Urinary bladder (tissue), 4 donors: ENCODE measurements at places on chromosomes 5 and 9.

DNA sequence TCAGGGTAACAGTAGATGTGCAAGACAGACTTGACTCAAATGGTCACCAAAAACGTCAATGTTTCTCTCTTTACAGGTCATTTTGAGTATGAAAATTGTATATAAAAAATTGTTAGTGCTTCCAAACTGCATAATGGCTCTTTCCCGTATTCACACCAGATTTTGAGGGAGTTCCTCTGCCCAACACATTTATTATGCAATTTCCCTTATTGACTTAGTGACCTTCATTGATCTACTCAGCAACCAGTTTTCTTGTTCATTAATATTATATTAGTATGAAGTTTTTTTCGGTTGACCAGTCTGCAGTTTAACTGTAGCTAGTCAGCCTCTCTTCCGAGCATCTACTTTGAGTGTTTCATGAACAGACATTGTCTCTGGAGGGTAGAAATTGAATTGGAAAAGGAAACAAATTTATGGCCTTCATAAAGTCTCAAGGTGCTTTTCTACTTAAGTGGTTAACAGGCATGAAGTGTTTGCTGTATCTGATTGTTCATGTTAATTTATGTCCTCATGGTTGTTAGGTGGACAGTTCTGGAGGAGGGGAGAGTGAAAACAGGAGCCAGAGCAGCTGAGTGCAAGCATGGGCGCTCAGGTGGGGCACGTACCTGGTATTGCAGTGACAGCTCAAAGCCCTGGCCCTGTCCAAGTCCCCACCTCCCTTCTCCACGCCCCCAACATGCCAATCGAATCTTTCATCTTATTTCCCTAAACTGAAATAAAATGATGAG is 240.2 kb downstream of the RFK start:
- DNase-seq, result no peak

DNA sequence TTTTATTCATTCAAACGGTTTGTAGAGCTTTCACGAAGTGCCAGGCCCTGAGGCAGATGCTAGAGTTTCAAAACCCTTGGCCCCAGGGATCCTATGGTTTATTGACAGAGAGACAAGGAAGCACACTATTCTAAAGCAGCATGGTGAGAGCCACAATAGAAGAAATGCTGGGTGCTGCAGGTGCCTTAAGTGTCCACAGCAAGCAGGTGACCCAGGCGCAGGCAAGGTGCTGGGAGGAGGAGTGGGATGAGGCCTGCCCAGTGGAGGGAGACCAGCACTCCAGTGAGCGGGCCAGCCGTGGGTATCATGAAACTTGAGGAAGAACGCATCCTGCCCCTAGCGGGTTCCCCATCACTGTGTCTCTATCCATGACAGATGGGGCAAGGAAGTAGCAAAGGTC is 71.0 kb downstream of the OSMR start:
- no peak for DNase-seq

- no peak for DNase-seq
Observed at GRCh38 chr5:13478831-13479465, 465.5 kb downstream of the DNAH5 start.

DNA sequence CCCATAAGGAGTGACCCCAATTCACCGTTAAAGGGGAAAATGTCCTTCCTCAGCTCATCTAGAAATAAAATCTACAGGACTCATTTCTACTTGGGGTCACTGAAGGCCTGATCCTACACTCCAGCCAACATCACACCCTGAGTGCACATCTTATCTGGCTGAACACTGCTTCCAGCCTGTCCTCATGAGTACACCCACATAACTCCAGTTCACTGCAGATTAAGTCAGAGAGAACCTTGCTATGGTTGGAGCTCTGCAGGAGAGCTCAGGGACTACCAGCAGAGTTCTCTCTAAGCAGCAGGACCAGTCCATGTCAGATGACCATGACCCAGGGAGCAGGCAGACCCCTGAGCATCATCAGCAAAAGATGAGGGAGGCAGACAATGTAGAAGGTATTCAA is 126.9 kb upstream of the MAP3K1 start:
- no peak for DNase-seq

- DNase-seq, result no peak
Observed at GRCh38 chr9:16543225-16543624, 327.2 kb downstream of the BNC2 start.

- DNase-seq, result no peak
Observed at GRCh38 chr9:132395560-132395959, 11.1 kb downstream of the TTF1 start.

DNA sequence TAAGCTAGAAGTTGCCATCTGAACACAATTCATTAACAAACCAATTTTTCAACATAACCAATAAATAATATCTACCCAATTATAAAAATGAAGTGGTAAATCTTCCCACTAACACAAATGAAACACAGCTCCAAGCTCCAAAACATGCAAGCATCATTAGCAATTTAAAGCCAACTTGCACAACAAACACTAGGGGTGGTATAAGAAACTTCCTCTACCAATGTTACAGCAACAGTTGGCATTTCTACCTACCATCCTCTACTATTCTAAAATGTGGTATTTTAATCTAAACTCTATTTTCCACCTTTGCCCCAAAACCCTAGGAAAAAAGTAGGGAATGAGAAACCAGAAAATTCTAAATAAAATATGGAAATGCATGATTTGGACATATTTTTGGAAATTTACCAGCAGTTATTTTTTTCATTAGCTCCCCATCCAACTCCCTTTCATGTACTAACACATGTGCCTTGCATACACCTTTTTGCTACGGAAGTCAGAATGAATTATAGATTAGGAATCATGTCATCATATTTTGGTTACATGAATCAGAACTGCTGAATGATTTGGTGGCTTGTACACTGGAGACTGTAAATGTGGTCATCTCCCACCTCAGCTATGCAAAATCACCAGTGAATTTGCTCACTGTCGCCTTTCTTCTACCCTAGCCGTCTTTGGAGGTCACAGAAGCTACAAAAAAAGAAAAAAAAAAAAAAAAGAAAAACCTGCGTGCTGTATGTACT is 4.1 kb downstream of the NR6A1 start:
- no peak for DNase-seq

DNA sequence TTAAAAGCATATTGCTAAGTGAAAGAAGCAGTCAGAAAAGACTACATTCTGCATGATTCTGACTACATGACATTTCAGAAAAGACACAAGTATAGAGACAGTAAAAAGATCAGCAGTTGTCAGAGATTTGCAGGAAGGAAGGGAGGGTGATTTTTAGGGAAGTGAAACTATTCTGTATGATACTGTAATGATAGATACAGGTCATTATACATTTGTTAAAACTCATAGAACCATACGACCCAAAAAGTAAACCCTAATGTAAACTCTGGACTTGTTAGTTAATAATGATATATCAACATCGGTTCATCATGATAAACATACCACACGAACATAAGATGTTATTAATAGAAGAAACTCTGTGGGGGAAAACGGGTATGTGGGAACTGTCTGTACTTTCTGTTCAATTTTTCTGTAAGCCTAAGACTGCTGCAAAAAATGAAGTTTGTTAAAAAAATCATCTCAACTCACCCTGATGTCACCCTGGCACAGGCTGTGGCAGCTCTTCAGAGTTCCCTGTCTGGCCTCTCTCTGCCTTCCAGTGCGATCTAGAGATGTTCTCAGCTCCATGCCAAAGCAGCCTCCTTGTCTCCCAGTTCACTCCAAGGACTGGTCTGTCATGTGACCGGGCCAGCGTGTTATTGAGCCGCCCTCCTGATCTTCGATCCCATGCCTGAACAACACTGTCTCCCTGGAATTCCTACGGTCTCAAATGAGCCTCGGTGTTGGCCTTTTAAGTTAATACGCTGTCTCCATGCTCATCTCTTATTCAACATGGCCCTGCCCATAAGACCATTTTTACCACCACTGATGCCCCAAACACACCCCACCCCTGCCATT is 35.4 kb downstream of the PRLR start:
- DNase-seq, result no peak

GRCh38 chr5:180558232-180558631 is 33.1 kb downstream of the SCGB3A1 start:
- no peak for DNase-seq

- no peak for DNase-seq
Observed at GRCh38 chr5:41875121-41875520, 4.9 kb upstream of the OXCT1 start.

DNA sequence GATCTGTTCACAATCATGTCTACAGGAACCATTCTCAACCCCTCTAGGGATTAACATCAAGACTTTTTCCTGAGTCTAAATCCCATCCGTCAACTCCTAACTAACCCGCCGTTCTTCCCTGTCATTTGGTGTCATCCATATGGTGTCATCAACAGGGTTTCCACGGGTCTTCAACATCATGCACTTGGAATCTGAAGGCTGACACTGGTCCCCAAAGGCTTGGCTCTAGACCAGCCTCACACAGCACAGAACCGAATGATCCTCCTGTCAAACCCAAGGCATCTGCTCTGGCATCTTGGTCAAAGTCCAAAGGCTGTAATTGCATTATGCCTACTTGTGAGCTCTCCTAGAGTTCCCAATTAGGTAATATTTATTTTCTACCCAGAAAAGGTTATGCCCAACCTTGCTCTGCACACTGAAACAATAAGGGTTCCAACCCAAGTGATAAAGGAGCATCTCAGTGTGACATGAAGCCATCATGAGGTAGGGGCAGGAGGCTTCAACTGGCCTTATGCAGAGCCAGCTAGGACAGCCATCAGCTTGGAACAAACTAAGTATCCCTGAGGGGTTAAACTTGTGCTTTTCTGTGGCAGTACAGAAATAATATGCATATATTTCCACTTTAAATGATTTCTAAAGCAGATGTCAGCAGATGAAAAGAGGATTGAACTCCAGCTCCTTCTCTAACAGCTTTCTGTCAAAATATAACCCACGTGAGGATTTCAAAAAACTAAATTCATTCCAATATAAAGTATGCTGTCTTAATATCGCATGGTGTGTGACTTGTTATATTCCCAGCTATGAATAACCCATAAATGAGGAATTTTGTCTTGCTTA is 13.9 kb downstream of the ENC1 start:
- no peak for DNase-seq

DNA sequence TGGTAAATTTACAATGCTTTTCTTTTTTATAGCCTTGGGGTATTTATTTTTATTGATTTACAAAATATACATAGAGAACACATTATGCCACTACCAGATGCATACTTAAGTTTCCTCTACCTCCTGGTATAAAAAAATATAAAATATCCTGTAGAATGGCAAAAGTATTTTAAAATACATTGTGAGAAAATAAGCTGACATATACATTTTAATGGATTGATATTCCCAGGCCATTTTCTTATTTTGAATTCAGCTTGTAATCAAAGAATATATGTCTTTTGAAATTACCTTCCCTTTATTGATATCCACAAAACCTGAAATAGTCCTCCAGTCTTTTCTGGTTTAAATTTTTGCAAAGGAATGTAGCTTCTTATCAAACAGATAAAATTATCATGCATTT is 923.9 kb downstream of the CDH18 start:
- no peak for DNase-seq

DNA sequence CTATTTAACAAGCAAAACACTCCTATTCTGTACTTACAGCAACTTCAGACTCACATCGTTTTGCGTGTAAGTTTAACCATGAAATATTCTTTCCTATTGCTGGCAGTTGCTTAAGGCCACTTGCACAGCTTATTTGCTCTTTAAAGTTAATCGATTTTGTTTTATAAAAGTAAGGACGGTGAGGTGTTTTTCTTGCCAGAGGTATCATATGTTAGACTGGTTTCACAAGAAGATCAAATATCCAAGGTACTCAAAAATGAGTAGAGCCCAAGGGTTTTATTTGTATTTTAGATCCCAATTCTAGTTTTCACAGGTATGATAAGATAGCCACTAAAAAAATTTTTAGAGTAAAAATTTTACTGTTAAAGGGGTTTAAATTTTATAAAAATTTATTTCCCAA is 16.2 kb downstream of the CLINT1 start:
- no peak for DNase-seq

- peak; percentile 45 for DNase-seq
Observed at GRCh38 chr9:134556531-134557068, 85.0 kb upstream of the COL5A1 start.

- DNase-seq, result no peak
Observed at GRCh38 chr9:128787659-128788058, 606 bp downstream of the TBC1D13 start.

GRCh38 chr9:35089434-35089833 is 7.0 kb downstream of the PIGO start:
- no peak for DNase-seq

- no peak for DNase-seq
Observed at GRCh38 chr9:89886281-89886700, 281.5 kb downstream of the GADD45G start.

GRCh38 chr5:141743866-141744272 is 61.8 kb upstream of the ARAP3 start:
- no peak for DNase-seq

- no peak for DNase-seq
Observed at GRCh38 chr5:37850226-37850865, 10.5 kb upstream of the GDNF start.

DNA sequence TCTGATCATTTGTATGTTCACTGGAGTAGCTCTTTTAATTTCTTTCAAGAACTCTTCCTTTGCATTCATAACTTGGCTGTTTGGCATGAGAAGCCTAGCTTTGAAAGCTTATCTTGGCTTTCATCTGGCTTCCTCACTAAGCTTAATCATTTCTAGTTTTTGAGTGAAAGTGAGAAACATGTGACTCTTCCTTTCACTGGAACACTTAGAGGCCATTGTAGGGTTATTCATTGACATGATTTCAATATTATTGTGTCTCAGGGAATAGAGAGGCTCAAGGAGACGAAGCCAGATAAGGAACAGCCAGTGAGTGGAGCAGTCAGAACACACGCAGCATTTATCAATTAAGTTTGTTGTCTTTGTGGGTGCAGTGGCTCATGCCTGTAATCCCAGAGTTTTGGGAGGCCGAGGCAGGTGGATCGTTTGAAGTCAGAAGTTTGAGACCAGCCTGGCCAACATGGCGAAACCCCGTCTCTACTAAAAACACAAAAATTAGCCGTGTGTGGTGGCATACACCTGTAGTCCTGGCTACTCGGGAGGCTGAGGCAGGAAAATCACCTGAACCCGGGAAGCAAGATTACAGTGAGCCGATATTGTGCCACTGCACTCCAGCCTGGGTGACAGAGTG is 98.3 kb downstream of the UGCG start:
- no peak for DNase-seq

- DNase-seq, result no peak
Observed at GRCh38 chr5:164335837-164336236, 830.4 kb downstream of the MAT2B start.
